D341Med (cell line): ENCODE measurements at places on chromosomes 2 and 18.

GRCh38 chr2:239765076-239765845, 259.9 kb downstream of the NDUFA10 start:
- no peak for DNase-seq

GRCh38 chr18:69635482-69635881, 234.8 kb downstream of the DOK6 start:
- no peak for DNase-seq

- DNase-seq, result no peak
Measured at GRCh38 chr2:63658176-63658968, 69.6 kb downstream of the MDH1 start.

DNA sequence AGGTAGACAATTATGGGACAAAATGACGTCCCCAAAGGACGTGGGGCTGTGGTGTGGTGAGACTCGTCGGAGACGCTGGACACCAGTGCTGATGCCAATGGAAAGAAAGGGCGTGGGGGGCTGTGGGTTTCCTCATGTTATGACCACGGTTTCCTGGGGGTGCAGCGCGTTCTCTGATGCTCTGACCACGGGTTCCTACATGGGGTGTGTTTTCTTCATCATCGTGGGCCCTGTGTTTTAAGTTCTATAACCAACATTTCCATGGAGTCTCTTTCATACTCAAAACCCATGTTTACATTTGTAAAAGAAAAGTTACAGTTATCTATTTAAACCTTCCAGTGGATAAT, 141.6 kb downstream of the RTP5 start:
- DNase-seq, result no peak

GRCh38 chr18:60549338-60549960, 176.9 kb upstream of the MC4R start:
- no peak for DNase-seq

- DNase-seq, result no peak
Measured at GRCh38 chr2:203660465-203660864, 46.0 kb upstream of the CD28 start.

GRCh38 chr2:239391286-239392071, 9.3 kb downstream of the HDAC4 start:
- no peak for DNase-seq

DNA sequence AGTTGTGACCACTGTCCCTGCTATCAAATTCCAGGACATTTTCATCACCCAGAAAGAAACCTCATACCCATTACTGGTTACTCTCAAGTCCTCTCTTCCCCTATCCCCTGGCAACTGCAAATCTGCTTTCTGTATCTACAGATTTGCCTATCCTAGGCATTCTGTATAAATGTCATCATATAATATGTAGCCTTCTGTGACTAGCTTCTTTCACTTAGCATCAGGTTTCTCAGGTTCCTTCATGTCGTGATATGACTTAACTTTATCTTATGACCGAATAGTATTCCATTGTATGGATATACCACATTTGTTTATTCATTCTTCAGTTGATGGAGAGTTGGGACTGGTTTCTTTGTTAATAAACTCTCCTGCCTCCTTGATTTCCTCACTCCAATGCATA, 60.5 kb downstream of the PMAIP1 start:
- DNase-seq, result no peak

DNA sequence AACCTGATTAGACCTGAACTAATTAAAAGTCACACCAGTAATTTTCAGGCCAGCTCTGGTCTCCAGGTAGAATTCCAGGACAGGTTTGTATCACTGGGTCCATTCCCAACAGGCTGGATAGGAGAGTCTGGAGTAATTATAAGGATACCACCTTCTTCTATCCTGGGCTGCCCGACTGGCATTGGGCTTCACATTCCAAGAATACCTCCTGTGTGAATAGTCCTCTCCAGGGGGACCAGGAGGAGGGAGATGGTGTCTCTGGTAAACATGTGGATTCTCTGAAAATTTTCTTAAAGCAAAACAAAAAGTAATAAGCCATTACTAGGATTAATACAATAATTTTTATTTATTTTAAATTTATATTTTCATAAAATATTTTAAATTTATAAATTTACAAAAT, 17.3 kb downstream of the DUSP11 start:
- DNase-seq, result no peak

DNA sequence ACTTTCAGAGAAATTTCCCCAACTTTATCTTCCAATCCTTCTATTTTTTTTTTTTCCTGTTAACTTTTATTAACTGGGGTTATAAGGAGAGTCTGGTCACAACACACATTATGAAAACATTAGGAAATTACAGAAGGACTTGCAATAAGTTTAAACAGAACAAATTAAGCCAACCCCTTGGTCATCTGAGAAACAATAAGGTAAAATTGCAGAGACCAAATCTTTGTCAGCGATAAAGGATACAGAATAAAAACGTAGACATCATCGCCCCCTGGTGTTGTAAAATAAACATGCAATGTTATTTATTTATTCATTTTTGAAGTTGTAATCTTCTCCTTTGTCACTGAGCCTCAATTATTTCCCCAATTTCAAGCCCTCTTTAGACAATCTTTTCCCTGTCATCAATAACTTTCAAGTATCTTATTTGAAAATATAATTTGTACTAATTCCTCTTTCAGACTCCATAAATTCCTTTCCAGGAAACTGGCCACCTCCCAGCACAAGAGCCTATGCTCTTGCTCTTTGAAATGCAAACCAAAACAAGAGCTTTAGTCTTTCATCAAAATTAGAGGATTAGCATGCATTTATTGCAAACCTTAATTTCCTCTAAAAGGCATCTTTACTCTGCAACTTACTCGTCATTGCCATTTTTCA, 19.5 kb downstream of the G6PC2 start:
- peak; percentile 24 for DNase-seq

DNA sequence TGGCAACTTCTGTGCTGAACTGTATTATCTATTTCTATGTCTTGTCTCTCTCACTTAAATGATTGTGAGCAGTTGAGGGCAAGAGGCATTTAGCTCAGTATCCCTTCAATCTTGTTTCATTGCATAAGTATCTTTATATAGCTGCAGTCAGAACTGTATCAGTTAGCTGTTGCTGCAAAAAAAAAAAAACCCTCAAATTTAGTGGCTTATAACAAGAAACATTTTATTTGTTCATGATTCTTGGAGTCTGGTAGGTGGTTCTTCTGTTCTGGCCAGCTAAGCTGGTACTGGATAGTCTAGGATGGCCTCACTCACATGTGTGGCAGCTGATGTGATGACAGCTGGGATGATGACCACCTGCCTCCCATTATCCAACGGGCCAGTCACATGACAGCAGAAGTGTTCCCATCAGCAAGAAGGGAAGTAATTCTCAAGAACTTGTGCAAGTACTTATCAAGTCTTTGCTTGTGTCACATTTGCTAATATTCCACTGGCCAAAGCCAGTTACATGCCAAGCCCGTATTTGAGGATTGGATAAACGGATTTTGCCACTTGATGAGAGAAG, 67.8 kb downstream of the SLC4A3 start:
- no peak for DNase-seq

DNA sequence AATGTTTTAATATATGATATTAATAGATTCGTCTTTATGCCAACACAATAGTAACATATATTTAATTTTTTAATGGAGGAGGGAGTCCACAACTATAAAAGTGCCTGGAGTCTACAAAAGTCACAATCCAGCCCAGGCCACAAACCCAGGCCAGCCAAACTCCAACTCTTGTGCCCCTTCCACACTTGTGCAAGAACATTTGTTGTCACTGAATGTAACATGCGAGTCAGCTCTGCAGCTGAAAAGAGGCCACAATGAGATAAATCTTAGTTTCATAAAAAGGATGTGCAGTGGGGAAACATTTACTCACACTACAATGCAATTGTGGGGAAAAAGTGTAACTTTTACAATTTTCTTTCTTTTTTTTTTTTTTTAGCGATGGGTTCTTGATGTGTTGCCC, 110.8 kb downstream of the MCFD2 start:
- no peak for DNase-seq

DNA sequence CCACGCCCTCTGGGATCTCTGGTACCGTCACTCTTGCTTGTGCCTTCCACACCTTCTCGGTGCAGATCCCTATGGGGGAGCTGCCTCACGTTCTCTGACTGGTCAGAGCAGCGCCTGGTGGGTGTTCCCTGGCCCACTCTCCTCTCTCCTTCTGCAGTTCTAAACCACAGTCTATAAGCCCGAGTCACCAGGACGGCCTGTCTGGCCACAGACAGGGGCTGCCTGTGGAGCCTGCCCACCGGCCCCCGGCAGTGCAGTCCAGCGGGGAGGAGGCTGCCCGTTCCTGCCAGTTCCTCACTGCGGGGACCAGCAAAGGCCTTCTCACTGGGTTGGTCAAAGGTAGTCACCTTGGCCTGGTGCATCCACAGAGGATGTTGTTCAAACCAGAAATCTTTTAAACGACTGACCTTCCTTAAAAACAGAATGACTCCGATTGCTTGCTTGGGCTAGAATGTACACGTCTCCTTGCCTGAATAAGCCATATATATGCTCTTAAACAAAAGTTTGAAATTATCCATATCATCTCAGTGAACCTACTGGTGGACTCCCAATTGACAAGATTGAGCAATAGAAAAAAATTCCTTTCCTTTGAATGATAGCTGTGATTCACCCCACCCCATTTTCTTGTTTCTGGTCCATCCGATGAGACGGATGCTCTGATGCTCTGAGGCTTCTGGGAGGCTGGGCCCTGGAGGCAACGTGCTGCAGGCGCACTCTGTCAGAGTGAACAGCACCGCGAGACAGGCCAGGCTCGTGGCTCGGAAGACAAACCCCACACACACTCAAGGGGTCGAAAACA, 61.2 kb downstream of the RALBP1 start:
- DNase-seq, result no peak

- DNase-seq, result no peak
Measured at GRCh38 chr2:222180619-222181018, 118.2 kb downstream of the PAX3 start.

- no peak for DNase-seq
Measured at GRCh38 chr18:58158459-58158858, 114.4 kb downstream of the NEDD4L start.

DNA sequence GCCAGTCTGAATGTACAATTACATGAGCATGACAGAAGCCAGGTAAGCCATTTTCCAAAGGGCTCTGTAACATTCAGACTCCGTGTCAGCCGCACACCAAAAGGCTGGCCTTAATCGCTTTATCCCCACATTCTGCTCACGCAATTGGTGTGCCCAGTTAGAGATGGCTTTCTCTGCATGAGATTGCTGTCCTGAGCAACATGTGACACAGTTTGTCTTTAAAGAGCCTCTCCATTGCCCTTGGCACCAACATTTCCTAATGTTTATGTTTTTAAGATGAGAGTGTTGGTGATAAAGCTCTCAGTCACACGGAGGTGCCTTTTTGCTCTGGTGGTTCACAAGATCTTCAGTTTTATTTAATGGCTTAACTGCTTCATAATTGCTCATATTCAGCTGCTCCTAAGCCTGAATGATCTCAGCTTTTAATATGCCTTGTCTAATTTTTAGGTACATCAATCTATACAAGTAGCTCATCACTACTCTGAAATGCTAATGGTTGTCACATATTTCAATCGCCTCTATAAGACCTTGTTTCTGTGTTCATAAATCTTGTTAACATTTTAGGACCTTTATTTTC, 164.8 kb upstream of the ACVR2A start:
- peak; percentile 72 for DNase-seq

DNA sequence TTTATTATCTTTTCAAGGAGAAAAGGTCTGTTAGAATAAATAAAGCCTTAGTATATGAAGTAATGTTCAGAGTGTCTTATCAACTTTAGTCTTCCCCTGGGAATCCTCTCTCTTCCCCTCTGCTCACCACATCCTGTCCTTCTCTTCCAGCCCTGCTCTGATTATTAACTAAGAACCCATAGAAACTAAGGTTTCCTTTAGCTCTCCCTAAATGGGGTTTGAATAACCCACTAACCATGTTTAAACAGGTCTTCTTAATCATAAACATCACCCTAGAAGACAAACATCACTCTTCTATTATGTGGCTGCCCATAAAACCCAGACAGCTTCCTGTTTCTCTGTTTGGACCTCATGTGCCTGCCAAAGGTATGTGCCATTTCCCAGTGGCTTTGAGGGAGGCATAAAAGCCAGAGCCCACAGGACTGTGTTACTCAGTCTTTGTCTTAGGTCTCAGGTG, 50.1 kb downstream of the SLC14A1 start:
- DNase-seq, result no peak

GRCh38 chr18:50065527-50065926, 129.4 kb downstream of the MYO5B start:
- no peak for DNase-seq

DNA sequence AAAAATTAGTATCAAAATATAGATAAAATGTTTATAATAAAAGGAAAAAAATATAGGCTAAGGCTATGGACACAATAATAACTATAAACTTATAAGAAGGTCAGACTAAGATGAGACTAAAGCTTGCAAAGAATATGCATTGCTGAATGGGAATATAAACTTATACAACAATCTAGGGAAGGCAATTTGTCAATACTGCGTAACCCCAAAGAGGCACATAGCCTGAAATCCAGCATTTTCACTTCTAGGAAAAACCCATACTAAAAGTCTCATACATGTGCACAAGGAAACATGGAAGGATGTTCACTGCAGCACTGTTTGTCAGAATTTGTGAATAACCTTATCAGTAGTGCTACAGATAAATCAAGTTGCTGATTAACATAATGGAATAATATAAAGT, 45.5 kb downstream of the FANCL start:
- no peak for DNase-seq

DNA sequence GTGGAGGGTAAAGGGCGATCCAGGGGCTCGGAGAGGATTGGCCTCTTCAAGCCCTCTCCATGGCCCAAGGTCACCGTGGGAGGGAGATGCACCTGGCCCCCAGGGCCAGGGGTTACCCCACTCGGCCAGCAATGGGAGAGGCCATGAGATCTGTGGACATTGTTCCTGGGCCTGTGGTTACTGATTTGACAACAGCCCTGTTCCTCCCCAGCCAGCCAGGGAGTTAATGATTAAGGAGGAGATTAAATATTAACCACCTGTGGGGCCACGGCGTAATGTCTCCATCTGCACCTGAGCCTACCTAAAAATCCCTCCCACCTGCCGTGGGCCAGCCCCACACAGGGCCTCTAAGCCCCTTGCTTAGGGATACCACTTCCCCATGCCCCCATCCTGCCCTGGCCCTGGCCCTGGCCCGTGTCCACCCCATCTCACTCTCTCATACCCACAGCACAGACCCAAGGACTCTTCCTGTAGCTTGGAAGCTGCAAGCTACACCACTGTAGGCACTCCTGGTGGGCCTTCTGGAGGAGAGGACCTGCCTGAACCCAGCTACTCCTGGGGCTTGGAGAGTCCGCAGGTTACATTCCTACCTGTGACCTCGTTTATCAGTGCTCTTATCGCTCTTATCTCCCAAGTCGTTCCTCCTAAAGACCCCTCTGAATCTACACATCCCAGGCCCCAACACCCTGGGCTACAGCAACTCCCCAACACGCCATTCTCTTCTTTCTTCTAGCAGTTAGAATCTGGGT, 32.1 kb downstream of the ZFP36L2 start:
- no peak for DNase-seq
